ENCODE measurements at places on chromosomes 3 and 15.

DNA sequence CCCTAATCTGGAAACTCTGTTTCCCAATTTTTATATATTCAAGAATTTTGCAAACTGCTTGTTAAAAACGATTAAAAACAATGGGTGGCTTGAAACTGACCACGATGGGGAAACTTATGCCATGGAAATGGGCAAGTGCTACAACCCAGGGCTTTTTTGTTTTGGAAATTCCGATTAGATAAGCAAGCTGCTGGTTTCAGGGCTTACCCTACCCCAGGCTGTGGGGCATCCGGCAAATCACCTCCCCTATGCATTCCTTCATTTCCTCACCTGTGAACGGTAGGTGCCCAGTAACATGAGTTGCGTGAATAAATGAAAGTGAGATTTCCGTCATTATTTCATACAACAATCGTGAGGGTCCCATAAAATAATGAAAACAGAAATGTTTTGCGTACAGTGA is 34.3 kb downstream of the ST6GAL1 start:
- DNase-seq, result no peak

GRCh38 chr3:186454881-186455703 is 89.1 kb downstream of the CRYGS start:
- DNase-seq, result no peak

GRCh38 chr3:152516216-152516615 is 247.5 kb downstream of the MBNL1 start:
- no peak for DNase-seq

- peak; percentile 14 for DNase-seq
Observed at GRCh38 chr15:66065325-66065724, 188.2 kb downstream of the MEGF11 start.

Measured in aorta (tissue), 5 donors.